GM23338 (cell line): ENCODE measurements at places on chromosomes 2 and 18. TPM values are rescaled to one million over a fixed set of nuclear protein-coding genes. Genes with fewer than 3 reads are reported as not detected.

DNA sequence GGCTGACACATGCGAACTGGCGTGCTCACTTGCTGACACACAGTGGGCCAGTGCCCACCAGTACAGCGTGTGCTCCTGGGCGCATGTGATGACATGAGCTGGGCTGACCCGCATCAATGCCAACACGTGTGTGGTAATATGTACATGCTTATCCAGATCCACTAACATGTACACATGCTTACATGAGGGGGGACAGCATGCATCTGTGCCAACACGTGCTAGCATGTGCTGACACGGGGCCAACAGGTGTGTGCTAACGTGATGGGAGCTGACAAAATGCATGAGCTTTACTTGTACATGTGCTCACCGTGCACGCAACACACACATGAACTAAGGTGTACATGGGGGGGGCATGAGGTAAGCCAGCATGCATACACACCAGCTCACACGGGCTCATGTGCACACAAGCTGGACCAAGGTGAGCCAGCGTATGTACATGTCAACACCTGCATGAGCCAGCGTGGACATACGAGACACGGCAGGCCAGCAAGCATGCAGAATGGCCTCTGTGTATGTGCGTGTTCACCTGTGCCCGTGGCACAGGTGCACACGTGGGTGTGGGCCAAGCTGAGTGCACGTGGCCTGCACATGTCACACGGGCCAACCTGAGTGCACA, 28.5 kb downstream of the GPC1 start:
- no peaks in the 10 kb centered on the region for H3K36me3 ChIP-seq
- no peaks in the 10 kb centered on the region for H3K27me3 ChIP-seq
- no peak overlapping the region for H3K27ac ChIP-seq

Gene SLC8A1
- total RNA-seq = 2.5 and 3.3 TPM in 2 replicates

Gene CPS1
- total RNA-seq = 11.0 and 15.7 TPM in 2 replicates

- H3K36me3 ChIP-seq = no peaks in the 10 kb centered on the region
- peaks cover 18% of the 10 kb centered on the region for H3K4me1 ChIP-seq
- DNase-seq = no peak
- no peaks in the 10 kb centered on the region for H3K27me3 ChIP-seq
- no peak overlapping the region for H3K4me3 ChIP-seq
- no peak overlapping the region for H3K27ac ChIP-seq
Measured at GRCh38 chr2:7444626-7445025, 527.4 kb downstream of the RNF144A start.

- H3K4me1 ChIP-seq = peaks cover 14% of the 10 kb centered on the region
- no peak overlapping the region for H3K4me3 ChIP-seq
- no peak for DNase-seq
- H3K27ac ChIP-seq = no peak overlapping the region
Measured at GRCh38 chr2:209517436-209517835, 93.6 kb downstream of the MAP2 start.

Gene FNDC4
- total RNA-seq = 13.3 and 13.7 TPM in 2 replicates

DNA sequence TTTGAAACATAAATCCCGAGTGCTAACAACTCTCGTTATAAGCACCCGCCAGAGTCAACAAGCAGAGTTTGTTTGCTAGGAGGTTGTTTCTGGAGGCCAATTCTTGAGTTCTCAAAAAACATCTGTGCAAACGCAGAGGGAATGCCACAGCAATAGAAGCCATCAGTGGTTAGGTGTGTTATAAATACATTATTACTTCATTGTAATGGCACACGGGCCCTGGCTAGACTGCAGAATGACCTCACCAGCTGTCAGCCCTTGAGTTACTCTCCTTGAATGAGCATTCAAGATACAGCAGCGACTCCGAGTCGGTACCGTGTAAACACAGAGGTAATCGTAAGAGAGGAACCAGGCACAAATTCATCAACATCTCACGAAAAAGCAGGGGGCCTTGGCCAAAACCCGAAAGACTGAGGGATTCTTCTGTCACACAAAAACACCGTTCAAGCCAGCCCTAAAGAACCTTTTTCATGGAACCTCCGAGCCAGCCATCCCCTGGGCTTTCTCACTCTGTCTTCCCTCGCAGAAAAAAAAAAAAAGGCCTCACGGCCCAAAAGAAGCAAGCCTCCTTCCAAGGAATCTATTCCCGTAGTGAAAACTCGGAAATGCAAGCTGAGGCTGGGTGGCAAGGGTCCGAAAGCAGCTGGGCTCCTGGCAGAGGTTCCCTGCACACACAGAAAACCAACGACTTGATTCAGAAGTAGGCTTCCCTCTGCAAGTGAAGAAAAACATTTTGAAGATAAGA, 133.7 kb upstream of the MEIS1 start:
- H3K4me3 ChIP-seq = no peak overlapping the region
- no peaks in the 10 kb centered on the region for H3K4me1 ChIP-seq
- peak overlapping the region; percentile 59; the same call in 1 of the 2 replicates for H3K27ac ChIP-seq
- DNase-seq = no peak
- H3K36me3 ChIP-seq = no peaks in the 10 kb centered on the region
- H3K27me3 ChIP-seq = no peaks in the 10 kb centered on the region

GRCh38 chr2:143779021-143779420, 649.8 kb downstream of the ARHGAP15 start:
- H3K36me3 ChIP-seq = no peaks in the 10 kb centered on the region
- H3K27me3 ChIP-seq = no peaks in the 10 kb centered on the region
- H3K4me3 ChIP-seq = no peak overlapping the region
- no peak overlapping the region for H3K27ac ChIP-seq
- H3K4me1 ChIP-seq = peaks cover 23% of the 10 kb centered on the region

DNA sequence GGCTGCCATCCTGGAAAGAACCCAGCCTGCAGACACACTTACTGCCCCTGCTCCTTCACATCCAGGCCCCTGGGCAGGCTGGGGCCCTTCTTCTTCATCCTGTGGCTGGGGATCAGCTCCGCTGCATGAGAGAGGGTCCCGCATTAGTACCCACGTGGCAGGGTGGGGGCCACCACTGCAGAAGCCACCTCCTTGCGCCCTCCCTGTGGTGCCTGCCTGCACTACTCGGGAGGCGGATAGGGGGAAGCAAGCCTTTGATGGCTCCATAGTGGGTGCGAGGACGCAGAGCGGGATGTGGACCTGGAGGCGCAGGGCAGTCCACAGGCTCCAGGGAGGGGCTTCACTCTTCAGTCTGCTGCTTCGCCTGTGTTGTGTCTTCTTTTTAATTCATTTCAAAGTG, 46.7 kb downstream of the GPC1 start:
- H3K36me3 ChIP-seq = no peaks in the 10 kb centered on the region
- H3K4me3 ChIP-seq = no peak overlapping the region
- DNase-seq = no peak
- no peaks in the 10 kb centered on the region for H3K4me1 ChIP-seq
- no peaks in the 10 kb centered on the region for H3K27me3 ChIP-seq
- no peak overlapping the region for H3K27ac ChIP-seq

DNA sequence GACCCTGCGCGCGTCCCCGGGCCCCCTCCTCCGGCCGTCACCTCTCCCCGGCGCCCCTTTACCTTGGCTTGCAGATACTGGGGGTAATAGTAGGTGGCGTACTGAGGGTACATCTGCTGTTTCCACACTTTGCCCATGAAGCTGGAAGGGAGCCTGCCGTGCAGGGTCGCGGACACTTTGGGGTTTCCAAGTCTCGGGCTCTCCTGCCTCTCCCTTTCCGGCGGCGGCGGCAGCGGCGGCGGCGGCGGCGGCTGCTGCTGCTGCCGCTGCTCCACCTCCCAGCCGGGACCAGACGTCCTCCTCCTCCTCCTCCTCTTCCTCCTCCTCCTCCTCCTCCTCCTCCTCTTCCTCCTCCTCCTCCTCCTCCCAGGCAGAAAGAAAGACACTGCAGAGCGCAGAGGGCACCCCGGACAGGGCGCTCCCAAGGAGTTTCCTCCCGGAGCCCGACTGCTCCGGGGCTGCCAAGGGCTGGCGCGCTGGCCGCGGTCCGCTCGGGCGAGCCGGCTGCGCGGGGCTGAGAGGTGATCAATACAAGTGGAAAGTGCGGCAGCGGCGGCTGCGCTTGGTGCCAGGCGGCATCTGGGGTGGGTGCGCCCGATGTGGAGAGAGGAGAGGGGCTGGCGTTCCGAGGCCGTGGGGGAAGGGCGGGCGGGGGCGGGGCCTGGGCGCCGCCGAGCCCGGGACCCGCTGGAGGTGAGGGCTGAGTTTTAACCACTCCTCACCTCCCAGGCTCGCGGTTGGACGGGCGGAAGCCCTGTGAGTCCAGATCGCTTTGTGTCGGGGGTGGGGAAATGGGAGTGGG, at the start of gene RBMS1:
Gene RBMS1, minus strand, starts transcription at position 581 of the 802 bp plus-strand sequence. Its CDS starts 444 bp downstream, at position 137.
- H3K27ac ChIP-seq = peak within 1 kb of the TSS; percentile 86
- H3K27me3 ChIP-seq = no peaks in the 10 kb centered on the region
- H3K4me1 ChIP-seq = peaks cover 31% of the 10 kb centered on the region
- H3K4me3 ChIP-seq = peak within 1 kb of the TSS; percentile 74

- peaks cover 27% of the 10 kb centered on the region for H3K4me1 ChIP-seq
- H3K27me3 ChIP-seq = no peaks in the 10 kb centered on the region
- no peaks in the 10 kb centered on the region; the same call in 1 of the 2 replicates for H3K36me3 ChIP-seq
- H3K4me3 ChIP-seq = no peak overlapping the region
- no peak overlapping the region for H3K27ac ChIP-seq
Measured at GRCh38 chr2:117257362-117257761, 557.1 kb upstream of the DDX18 start.

Gene ALPI
- total RNA-seq = not detected in 2 replicates

DNA sequence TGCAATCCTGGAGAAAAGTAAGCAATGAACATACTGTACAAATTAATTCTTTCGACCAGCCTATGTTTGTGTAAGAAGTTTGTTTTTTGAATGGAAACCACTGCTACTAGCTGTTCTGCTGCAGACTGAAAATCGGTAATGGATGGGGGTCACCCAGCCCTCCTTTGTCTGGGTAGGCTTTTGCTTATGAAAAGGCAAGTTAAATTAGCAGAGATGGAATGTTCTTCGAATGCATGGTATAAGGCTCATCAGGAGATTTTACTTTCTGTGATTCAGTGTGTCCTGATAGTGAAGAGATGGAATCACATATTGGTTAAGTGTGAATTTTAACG, 53.8 kb downstream of the EEF1B2 start:
- H3K27ac ChIP-seq = peak overlapping the region; percentile 81
- H3K27me3 ChIP-seq = no peaks in the 10 kb centered on the region
- H3K36me3 ChIP-seq = no peaks in the 10 kb centered on the region
- peaks cover 54% of the 10 kb centered on the region for H3K4me1 ChIP-seq
- peak overlapping the region; percentile 27 for H3K4me3 ChIP-seq

DNA sequence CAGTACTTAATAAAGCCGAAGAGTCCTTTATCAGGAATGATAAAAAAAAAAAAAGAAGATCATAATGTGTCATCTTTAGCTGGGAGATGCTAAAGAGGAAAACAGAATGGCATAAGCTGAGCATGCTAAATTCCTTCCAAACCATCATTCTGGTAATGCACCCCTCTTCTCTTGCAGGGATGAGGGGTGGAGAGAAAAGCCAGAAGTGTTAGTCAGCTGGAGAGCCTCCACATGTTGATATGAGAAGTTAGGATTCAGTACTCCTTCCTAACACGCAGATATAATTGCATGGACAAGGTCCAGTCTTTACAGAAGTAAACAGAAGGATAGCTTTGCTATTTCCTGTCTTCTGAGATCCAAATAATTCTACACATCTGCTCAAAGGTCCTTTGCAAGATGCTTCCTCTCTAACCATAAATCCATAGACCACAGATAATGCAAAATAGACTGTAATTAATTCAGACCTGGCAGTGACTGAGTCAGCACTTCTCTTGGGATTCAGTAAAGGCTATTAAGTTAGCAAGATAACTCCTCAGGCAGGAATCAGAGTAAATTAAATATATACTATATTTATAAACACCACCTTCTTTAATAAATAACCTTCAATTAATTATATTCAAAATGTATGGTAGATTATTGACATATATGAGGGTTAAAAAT, 930.0 kb upstream of the KLHL29 start:
- no peaks in the 10 kb centered on the region for H3K4me1 ChIP-seq
- H3K4me3 ChIP-seq = no peak overlapping the region
- H3K27me3 ChIP-seq = no peaks in the 10 kb centered on the region
- no peak for DNase-seq
- H3K36me3 ChIP-seq = no peaks in the 10 kb centered on the region
